ENCODE measurements at places on chromosomes 4 and X. TPM values are rescaled to one million over a fixed set of nuclear protein-coding genes. Genes with fewer than 3 reads are reported as not detected.

MTNR1A gene
- not detected for total RNA-seq

DGAT2L6 gene
- total RNA-seq, result not detected

CC2D2A gene
- 9.6 TPM for total RNA-seq

SORBS2 gene
- total RNA-seq, result 1,282 TPM

BEND2 gene
- total RNA-seq, result not detected

CT47B1 gene
- total RNA-seq, result not detected

TLR10 gene
- not detected for total RNA-seq

PRRG3 gene
- 2.7 TPM for total RNA-seq

ERCC6L gene
- not detected for total RNA-seq

IL2 gene
- not detected for total RNA-seq

MAGEA2B gene
- total RNA-seq, result not detected

UGT2B10 gene
- not detected for total RNA-seq

TACR3 gene
- not detected for total RNA-seq

NCAPG gene
- total RNA-seq, result 0.38 TPM

GPR143 gene
- total RNA-seq, result not detected

CCDC160 gene
- total RNA-seq, result not detected

DNA sequence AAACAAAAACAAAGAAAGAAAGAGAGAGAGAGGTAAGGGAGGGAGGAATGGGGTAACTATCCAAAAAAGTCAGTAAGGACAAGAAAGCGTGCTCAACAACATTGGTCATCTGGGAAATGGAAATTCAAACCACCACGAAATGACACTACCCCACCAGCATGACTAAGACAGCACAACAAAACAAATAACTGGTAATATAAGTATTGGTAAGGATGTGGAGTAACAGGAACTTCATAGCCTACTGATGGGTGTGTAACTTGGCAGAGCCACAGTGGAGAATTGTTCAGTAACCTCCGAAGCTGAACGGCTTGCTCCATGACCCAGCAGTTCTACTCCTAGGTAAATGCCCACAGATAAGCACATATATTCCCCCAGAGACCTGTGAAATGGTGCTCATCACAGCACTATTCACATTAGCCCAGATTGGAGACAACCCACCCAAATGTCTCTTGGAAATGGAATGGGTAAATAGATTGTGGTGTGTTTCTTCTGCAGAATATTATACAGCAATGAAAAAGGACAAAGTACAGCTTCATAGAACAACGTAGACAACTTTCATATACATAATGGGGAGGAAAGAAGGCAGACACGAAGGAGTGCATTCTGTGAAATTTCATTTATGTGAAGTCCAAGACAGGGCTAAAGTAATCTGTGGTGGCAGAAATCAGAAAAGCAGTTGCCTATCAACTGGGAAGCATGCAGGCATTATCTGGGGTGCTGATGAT, 95.5 kb upstream of the ATP6AP2 start:
- no peak for DNase-seq

DNA sequence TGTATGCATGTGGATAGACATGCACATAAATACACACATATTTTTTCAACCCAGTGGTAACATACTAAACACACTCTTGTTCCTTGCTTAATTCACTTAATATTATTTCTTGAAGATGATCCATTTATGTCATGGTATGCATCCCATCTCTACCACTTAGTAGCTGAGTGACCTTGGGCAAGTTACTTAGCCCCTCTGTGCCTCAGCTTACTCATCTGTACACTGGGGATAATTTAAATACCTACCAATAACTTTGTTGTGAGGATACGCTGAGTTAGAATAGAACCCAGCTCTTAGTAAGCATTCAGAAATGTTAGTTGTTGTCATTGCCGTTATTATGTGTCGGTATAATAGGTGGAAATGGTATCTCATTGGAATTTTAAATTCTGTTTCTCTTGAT, 41.4 kb downstream of the FAM114A1 start:
- no peak for DNase-seq

- no peak for DNase-seq
These were observed 6.3 kb upstream of the ADD1 start for GRCh38 chr4:2837110-2837903.

- no peak for DNase-seq
These were observed 57.6 kb downstream of the UGT2B11 start for GRCh38 chr4:69156913-69157312.

GRCh38 chrX:20947411-20947912, 426.8 kb upstream of the CNKSR2 start:
- DNase-seq, result no peak

- DNase-seq, result no peak
These were observed 40.5 kb upstream of the NKX1-1 start for GRCh38 chr4:1446502-1447386.

- DNase-seq, result no peak
These were observed 3.5 kb downstream of the ADH6 start for GRCh38 chr4:99215521-99215920.

DNA sequence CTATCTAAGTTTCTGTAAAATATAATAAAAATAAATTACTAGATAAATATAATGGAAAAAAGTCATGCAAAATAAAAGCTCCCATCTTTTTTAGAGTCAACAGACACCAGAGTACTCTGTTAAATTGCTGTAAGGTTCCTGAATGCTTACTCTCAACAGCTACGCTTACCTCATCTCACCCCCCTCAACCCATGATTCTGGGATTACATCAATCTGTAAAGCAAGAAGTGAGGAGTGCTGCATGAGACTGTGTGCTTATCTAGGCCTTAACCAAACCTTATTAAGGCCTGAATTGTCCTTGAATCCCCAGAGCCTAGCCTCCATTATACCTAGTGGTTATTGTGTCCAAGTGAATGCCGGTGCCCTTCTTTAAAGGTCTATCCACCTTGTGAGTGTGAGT, 735.8 kb downstream of the RPA4 start:
- DNase-seq, result no peak

- DNase-seq, result no peak
These were observed 959 bp upstream of the REST start for GRCh38 chr4:56906489-56907393.

- DNase-seq, result no peak
These were observed 1.8 kb upstream of the FAM50A start for GRCh38 chrX:154441984-154442707.

DNA sequence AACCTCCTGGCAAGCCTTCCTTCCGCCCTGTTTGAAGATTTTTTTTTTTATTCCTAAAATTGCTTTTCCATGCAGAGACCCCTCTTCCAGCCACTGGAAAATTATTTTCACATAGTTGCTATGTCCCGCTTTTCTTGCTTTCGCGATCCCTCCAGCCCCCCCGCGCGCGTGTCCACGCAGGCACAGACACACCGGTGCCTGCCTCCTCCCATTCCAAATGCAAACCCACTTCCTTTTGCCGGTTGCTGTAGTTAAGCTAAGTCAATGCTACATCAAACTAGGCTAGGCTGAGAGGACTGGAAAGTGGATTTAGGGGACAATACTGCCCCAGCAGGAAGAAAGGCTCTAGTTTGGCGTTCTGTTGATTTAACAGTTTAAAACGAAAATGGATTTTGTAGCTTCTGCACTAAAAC, 111.0 kb downstream of the DHX15 start:
- DNase-seq, result peak; percentile 23

GRCh38 chrX:17860811-17861488, at the start of gene RAI2:
Gene RAI2 (minus strand): TSS chrX:17861298. CDS start chrX:17802010, 59,288 bp downstream.
- DNase-seq, result peak; percentile 35

DNA sequence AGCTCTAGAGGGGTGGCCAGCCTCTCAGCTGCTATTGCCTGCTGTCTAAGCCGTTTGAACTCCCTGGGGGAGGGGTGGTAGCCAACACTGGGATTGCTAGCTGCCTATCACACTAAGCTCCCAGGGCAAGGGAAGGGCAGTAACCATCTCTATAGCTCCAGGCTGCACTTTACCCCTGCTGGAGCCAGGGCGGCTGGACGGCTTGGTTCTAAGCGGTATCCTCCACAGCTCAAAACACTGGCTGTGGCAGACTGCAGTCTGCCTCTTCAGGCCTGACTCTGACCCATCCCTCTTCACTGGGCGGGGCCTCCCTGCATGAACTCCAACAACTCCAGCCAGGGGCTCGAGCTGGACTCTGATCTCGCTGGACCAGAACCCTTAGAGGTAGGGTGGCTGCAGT, 55.3 kb upstream of the GNRHR start:
- DNase-seq, result no peak

GRCh38 chr4:86398187-86398586, 38.3 kb upstream of the MAPK10 start:
- no peak for DNase-seq

DNA sequence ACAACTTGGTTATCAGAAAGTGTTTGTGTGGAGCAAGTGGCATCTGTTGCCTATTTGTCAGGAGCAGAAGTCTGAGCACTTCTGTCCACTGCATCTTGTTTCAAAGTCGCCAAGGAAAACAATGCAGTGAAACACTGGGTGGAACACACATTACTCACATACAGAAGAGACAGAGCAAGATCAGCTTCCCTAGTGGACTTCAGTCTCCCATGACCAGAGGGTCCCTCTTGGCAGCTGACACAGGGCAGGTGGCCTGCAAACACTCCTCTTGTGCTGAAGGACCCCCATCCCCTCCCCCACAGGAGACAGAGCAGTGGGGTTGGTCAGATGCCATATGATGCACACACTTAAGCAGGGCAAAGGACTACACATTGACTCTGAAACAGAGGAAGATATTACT, 3.6 kb upstream of the BBS12 start:
- DNase-seq, result no peak

- DNase-seq, result peak; percentile 12
These were observed 22.8 kb upstream of the AP1S2 start for GRCh38 chrX:15877380-15877779.

DNA sequence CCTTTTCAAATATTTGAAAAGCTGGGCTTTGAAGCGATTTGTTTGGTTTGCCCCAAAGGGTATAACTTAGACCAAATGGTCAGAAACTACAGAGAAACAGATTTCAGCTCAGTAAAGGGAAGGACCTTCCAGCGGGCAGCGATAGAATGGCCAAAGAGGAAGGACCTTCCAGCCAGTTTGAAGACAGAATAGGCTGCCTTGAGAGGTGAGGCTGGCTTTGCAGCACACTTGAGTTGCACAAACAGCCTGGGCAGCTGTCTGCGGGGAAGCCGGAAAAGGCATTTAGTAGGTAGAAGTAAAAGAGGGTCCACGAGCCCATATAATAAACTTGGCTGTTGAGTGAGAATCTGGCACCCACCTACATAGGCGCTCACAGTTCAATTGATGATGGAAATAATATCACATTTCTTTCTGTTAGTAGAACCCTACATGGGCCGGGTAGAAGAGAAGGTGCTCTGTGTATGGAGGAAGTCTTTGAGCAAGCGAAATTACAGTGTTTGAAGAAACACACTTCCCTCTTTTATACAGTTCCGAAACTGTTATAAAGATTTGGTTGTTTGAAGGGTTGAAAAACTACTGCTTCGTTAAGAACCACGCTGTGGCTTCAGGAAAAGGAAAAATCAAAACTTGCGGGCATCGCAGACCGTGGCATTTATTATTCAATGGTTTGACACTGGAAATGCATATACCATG, 75.0 kb upstream of the SORBS2 start:
- no peak for DNase-seq

GRCh38 chr4:185502386-185502785, 30.9 kb upstream of the CCDC110 start:
- no peak for DNase-seq

DNA sequence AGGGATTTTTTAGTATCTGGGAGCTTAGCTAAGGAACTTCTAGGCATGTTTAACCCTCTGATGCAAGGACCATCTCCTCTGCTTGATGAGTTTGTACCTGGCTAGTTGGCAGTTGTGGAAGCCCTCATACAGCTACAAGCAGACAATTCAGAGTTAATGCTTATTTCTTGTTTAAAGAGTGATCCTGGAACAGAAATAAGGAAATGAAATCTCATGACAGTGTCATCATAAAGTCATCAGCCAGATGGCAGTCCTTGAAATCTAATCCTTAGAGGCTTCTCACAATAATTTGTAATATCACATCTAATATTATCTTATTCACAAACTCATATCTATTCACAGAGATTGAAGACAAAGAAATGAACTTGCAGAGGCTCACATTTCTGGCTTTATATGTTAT, 581.6 kb upstream of the FTHL17 start:
- no peak for DNase-seq

- no peak for DNase-seq
These were observed 116.9 kb upstream of the AR start for GRCh38 chrX:67426946-67427345.

- DNase-seq, result no peak
These were observed 113.0 kb downstream of the RBM47 start for GRCh38 chr4:40516651-40517050.

- DNase-seq, result no peak
These were observed 61.7 kb upstream of the ATXN3L start for GRCh38 chrX:13381514-13381913.

GRCh38 chrX:45233531-45233930, 32.9 kb upstream of the DIPK2B start:
- DNase-seq, result no peak

- DNase-seq, result no peak
These were observed 16.6 kb upstream of the UGT2B17 start for GRCh38 chr4:68592673-68593072.

DNA sequence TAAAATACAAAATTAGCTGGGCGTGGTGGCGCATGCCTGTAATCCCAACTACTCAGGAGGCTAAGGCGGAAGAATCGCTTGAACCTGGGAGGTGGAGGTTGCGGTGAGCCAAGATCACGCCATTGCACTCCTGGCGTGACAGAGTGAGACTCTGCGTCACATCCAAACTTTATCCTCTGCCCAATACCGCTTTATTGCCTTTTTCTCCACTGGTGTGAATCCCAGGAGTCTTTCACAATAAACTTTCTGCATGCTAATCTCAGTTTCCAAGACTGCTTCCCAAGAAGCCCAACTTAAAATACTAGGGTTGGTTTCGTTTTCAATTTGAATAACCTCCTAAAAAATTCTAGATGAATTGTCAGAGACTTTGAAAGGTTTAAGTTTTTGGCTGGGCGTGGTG, 27.2 kb upstream of the DHX15 start:
- DNase-seq, result no peak

- DNase-seq, result no peak
These were observed 82.2 kb downstream of the SH3KBP1 start for GRCh38 chrX:19805046-19805690.

- DNase-seq, result no peak
These were observed 502.6 kb downstream of the EPHA5 start for GRCh38 chr4:65167719-65168118.

DNA sequence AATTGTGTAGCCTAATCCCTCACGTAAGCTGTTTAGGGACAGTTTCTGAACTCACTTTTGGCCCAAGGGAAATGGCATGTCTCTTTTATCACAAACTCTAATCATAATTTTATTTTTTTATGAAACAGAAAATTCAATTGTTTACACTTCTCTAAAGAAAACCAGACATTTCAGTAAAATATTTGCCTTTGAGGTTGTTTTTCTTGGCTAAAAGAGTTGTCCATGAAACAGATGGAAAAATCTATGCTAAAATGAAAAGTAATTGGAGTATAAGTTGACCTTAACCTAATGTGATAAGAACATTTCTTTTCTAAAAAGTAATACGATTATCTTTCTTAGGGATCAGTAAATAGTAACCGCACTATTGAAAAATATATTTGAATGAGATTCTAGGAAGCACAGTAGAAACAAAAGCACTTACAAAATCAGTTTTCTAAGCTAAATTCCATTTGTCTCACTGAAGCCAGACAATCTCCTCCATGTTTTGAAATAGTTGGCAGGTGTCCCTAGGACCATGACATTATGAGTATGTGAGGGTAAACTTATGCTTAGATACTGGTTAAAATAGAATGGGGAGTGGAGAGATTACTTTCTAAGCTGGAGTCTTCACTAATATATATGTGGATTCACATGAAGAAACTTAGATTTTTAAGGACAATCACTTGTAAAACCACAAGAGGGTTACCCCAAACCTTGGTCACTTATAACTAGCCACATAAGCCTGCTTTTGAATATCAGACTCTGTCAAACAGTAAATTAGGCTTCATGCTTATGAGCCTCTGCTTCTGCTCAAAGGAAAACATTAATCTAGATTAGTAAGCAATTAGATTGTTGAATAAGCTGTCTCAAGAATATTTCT, 20.1 kb upstream of the TET2 start:
- no peak for DNase-seq
